Urothelium cell line (cell line): ENCODE measurements at places on chromosomes 7 and 10.
A peak's percentile ranks its signal among the peaks of the same experiment; 100 is the strongest.

DNA sequence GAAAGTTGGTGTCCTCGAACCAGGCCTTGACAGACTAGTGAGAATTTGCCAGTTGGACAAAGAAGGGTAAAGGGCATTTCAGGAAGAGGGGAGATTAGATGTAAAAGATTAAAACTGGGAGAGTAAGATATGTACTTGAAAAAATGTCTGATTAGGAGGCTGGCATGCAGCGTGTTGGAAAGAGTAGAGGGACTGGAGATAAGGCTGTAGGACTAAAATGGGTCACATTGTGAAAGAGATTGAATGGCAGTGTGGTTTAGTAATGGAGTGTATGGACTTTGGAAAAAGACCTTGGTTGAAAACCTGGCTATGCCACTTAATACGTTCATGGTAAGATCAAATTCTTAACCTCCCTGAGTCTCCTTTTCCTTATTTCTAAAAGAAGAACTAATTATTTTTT, 14.1 kb downstream of the CREM start:
- no peak for DNase-seq

GRCh38 chr7:84617265-84618030, 422.9 kb upstream of the SEMA3A start:
- no peak for DNase-seq

- no peak for DNase-seq
Observed at GRCh38 chr10:93757136-93757535, 600 bp upstream of the LGI1 start.

GRCh38 chr7:22864855-22865601, 42.4 kb upstream of the TOMM7 start:
- DNase-seq, result no peak

DNA sequence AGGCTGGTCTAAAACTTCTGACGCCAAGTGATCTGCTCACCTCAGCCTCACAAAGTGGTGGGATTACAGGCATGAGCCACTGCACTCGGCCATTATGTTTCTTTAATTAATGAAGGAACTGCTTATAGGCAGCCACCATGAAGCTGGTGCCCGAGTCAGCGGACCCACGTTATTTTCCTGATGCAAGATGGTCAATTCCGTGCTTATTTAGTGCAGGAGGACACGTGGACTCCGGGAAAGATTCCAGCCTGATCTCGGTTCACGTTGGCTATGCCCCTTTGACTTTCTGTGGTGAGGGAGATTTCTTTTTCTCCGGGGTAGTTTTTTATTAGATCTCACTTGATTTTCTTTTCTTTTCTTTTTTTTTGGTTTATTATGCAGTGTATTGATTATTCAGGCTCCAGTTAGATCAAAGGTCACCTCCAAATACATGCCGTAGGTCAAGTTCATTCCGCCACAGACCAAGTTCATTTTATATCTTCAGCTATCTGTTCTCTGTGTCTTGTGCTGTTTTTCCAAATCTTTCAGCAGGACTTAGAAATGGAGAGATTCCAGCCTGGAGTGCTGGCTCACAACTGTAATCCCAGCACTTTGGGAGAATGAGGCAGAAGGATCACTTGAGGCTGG, 8.3 kb downstream of the CAMK1D start:
- DNase-seq, result no peak

GRCh38 chr10:373526-374309, 238.5 kb downstream of the ZMYND11 start:
- DNase-seq, result no peak

DNA sequence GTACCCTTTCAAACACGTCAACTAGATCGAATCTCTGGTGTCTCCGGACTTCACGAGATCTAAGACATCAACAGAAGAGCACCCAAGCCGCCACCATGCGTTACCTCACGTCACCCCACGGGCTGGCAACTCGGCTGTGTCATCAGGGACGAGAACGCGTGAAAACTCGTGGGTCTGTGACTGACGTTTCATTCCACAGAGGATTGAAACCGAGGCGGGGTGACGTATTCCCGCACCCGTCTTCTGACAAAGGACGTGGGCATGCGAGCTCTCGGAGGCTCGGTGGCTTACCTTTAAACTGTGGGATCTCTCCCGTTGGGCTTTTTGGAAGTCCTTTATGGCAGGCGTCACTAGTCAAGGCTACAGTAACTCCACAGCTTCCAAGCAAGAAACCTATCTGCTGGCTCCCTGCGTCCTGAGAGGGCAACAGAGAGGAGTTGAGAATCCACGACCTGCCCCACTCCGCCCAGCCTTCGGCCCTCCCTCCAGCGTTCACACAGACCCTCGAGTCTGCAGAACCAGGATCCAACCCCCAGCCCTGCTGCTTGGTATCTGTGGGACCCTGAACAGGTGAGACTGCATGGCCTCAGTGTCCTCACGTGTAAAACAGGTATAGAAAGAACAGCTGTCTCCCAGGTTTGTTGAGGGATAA, 255.3 kb downstream of the ZMYND11 start:
- no peak for DNase-seq

DNA sequence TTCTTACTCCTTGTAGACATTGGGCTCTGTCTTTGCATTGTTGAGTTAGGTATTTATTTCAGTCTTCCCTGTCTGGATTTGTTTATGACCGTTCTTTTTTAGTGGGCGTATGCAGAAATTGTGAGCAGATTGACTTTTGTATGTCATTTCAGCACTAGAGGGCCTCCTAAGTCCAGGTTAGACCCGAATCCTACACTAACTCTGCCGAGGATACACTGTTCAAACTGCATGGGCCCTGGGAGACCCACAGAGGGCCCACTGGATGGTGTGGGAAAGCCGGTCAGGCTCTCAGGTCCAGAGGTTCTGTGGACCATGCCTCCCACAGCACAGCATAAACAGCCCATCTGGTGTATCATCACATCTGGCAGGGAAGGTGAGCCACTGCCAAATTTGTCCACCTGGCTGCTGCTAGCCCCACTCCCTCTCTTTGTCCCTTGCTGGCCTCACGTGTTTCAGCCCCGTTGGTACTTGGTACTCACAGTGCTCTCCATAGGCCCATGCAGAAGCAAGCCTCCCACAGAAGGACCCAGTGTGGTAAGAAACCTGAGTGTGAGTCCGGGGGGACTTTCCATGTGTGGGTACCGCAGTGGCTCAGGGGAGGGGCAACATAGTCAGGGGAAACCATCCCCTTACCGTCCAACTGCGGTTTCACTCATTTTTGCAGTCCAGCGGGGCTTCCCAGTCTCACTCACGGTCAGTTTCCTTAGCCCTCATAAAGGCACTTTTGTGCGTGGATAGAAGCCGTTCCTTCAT, 112.8 kb downstream of the APBB1IP start:
- peak; percentile 25 for DNase-seq

GRCh38 chr10:49171326-49172060, 16.7 kb downstream of the TMEM273 start:
- no peak for DNase-seq

DNA sequence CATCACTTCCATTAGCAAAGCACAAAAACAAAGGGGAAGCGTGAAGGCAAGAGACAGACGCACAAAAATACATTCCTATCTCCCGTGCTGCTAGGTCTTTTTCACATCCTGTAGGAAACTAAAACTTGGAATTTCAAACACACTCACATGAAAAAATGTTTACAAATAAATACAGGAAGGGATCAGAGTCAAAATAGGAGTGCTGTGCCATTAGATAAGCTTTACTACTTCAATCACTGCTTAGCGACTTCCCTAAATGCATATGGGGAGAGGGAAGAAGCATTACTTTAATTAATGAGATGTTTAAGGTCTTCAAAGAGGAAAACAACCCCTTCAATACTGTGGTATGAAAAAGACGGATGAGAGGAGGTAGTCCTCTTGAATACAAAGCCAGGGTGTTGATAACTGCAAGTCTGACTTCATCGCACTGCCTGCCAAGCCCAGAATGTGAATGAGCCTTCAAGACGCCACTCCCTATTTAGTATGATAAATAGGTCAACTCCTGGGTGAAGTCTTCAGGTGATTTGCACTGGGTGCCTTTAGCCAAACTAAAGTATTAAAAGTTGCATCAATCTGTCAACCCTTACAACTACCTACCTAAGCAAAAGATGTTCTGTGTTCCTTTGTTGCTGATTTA, 13.9 kb downstream of the PARD3 start:
- no peak for DNase-seq

GRCh38 chr10:67607472-67607871, 88.5 kb downstream of the CTNNA3 start:
- peak; percentile 33 for DNase-seq

GRCh38 chr10:22459496-22459895, 114.2 kb downstream of the SPAG6 start:
- DNase-seq, result no peak

DNA sequence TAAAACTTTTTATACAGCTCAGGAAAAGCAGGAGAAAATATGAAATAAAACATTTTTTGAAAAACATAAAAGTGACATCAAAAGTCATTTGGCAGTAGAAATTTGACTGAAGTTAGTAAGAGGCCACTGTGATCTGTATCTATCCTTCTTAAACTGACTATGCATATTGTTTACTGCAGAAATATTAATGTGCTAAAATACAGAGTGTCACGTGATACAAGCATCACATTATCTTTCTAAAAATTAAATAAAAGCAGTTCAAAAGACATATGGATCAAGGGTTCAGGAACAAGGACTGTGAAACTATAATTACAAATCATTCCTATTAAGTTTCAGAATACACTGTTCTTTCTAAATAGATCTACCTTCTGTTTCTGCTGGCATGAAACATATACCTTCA, 33.7 kb downstream of the PARP12 start:
- DNase-seq, result no peak

DNA sequence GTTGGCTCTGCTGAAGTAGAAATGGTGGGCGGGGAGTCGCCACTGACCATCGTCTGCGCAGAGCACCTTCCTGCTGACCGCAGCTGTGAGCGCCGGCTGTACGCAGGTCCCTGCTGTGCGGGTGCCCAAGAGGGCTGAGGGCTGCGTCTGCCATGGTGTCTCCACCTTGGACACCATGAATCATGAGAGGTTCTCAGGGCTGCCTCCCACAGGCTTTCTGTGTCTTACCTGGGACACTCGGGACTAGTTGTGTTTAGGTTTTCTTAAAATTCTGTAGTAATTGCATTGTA, 44.9 kb upstream of the PRKAR1B start:
- no peak for DNase-seq

GRCh38 chr10:129825826-129826225, 138.2 kb downstream of the EBF3 start:
- no peak for DNase-seq

DNA sequence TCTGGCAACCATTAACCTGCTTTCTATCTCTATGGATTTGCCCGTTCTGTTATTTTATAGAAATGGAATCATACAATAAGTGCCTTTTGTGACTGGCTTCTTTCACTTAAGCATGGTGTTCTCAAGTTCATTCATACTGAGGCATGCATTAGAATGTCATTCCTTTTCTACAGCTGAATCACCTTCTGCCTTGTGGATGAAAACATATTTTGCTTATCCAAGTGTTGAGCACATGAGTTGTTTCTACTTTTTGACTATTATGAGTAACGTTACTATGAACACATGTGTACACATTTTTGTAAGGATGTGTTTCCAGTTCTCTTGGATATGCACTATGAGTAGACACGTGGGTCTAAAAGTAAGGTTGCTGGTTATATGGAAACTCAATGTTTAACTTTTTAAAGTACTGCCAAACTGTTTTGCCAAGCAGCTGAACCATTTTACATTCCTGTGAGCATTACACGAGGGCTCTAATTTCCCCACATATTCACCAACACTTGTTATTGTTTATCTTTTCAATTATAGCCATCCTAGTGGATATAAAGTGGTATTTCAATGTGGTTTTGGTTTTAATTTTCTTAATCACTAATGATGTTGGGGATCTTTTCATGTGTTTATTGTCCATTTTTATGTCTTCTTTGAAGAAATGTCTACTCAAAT, 241.3 kb downstream of the FANK1 start:
- DNase-seq, result no peak

GRCh38 chr7:21922605-21923004, 23.1 kb downstream of the CDCA7L start:
- no peak for DNase-seq

- no peak for DNase-seq
Observed at GRCh38 chr10:113859261-113859660, 4.8 kb downstream of the NHLRC2 start.

GRCh38 chr7:122653685-122654084, 45.2 kb downstream of the RNF133 start:
- DNase-seq, result no peak

- DNase-seq, result no peak
Observed at GRCh38 chr10:60155099-60155877, 234.4 kb downstream of the ANK3 start.

DNA sequence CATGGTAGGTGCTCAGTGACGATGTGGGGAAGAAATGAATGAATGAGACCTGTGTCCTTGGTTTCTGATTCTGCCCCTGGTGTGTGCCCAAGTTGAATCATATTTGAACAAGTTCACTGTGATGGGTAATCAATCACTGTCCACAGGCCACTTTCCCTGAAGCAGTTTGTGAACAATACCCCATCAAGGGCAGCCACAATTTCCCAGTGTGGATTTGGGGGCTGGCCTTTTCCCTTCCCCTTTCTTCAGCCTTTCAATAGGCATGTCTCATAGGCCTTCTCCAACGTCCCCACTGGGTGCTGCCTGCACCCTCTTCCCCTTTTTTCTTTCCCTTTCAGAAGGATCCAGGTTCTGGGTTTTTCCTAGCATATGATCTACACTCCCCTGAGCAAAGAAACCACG, 64.7 kb downstream of the CREB5 start:
- no peak for DNase-seq

DNA sequence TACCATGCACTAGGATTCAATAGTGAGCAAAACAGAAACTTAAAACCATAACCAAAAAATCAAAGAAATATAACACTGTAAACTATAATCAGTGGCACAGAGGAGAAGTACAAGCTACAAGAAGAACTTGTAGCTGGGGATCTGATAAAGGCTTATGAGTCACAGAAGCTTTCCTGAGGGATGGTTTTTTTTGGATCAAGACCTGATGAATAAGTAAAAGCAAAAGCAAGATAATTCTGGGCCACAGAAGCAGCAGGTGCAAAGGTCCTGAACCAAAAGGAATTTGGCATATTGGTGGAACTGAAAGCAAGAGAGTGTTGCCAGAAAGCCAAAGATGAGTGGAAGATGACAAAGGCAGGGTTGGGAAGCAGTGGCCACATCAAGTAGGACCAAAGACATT, 37.4 kb upstream of the BET1 start:
- no peak for DNase-seq

DNA sequence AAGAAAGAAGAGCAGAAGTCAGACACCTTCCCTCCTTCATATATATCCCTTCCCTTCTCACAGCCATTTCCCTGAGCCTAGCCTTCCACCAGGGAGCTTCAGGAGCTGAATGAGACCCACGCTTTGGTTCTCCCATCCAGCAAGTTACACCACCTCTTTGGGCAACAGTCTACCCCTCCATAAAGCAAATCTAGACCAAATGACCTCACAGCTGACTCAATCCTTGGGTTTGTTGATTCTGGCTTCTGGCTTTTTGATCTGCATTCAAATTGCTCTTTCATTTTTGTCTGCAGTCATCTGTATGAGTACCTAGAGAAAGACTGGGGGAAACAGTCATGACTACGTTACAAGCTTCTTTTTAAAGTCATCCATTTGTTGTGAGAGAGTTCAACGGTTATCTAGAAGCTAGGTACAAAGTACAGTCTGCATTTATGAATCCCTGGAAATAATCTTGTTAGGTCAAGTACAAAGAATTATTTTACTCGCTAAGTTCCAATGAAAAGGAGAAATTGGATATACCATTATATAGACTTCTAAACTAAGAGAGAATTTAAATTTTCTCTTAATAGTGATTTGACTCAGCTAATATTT, 86.3 kb downstream of the RAB11FIP2 start:
- no peak for DNase-seq
